SK-N-SH (cell line): ENCODE measurements at places on chromosomes 2 and 18. TPM values are rescaled to one million over a fixed set of nuclear protein-coding genes. Genes with fewer than 3 reads are reported as not detected.
A peak's percentile ranks its signal among the peaks of the same experiment; 100 is the strongest.

The LONRF2 gene
- polyA plus RNA-seq: 2.0 and 2.4 TPM in 2 replicates

The MDH1B gene
- polyA plus RNA-seq: 1.7 and 2.8 TPM in 2 replicates

The DSC3 gene
- not detected in 2 replicates for polyA plus RNA-seq

- H3K27ac ChIP-seq: no peak overlapping the region
- DNase-seq: no peak
- H3K4me3 ChIP-seq: no peak overlapping the region
- H3K27me3 ChIP-seq: no peaks in the 10 kb centered on the region
- peaks cover 2% of the 10 kb centered on the region; the same call in 1 of the 2 replicates for H3K4me1 ChIP-seq
- H3K36me3 ChIP-seq: no peaks in the 10 kb centered on the region
Measured at GRCh38 chr2:200302940-200303727, 3.4 kb upstream of the SPATS2L start.

DNA sequence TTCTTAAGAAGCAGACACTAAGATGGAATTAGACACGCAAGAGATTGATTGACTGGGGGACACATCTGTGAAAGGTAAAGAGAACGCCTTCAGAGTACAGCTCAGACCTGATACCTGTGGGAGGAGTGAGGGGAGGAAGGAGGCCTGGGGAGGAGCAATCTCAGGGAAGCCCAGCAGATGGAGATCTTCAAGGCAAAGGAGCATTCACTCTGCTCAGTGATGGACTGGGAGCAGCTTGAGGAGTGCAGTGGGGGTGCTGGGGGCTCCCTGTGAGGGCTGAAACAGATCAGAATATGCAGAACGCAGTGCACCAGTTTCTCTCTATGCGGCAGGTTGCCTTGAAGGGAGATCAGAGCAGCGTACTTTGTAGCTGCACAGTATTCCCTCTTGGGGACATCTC, 103.7 kb upstream of the ATP8B1 start:
- DNase-seq: no peak
- no peaks in the 10 kb centered on the region for H3K36me3 ChIP-seq

GRCh38 chr18:21000667-21001066, 110.9 kb downstream of the ROCK1 start:
- no peaks in the 10 kb centered on the region; the same call in 1 of the 2 replicates for H3K4me1 ChIP-seq
- H3K4me3 ChIP-seq: no peak overlapping the region
- peaks cover 57% of the 10 kb centered on the region for H3K36me3 ChIP-seq
- no peak overlapping the region for H3K27ac ChIP-seq
- H3K27me3 ChIP-seq: no peaks in the 10 kb centered on the region

DNA sequence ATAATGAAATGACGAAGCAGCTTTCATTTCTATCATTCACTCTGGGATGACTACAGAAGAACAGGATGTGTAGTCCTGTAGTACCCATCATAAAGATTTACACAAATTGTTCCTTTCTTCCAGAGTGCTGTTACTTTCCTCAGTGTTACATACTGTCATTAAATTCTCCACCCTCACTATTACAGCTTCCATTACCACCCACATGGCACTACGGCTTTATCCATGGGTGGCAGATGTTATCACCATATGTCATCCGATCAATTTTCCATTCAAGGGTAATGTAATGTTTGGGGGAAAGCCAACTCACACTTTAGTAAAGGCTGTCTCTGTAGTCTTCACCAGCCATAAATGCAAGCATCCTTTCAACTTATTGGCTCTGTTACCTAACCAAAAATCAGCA, 7.1 kb upstream of the CSRNP3 start:
- no peaks in the 10 kb centered on the region for H3K36me3 ChIP-seq
- no peaks in the 10 kb centered on the region for H3K27me3 ChIP-seq
- H3K27ac ChIP-seq: peak overlapping the region; percentile 35; the same call in 1 of the 2 replicates
- H3K4me1 ChIP-seq: peaks cover 8% of the 10 kb centered on the region
- H3K4me3 ChIP-seq: peak overlapping the region; percentile 2

GRCh38 chr2:209988010-209988409, 14.4 kb upstream of the RPE start:
- H3K27ac ChIP-seq: no peak overlapping the region
- no peaks in the 10 kb centered on the region for H3K27me3 ChIP-seq
- no peaks in the 10 kb centered on the region for H3K36me3 ChIP-seq
- DNase-seq: no peak

DNA sequence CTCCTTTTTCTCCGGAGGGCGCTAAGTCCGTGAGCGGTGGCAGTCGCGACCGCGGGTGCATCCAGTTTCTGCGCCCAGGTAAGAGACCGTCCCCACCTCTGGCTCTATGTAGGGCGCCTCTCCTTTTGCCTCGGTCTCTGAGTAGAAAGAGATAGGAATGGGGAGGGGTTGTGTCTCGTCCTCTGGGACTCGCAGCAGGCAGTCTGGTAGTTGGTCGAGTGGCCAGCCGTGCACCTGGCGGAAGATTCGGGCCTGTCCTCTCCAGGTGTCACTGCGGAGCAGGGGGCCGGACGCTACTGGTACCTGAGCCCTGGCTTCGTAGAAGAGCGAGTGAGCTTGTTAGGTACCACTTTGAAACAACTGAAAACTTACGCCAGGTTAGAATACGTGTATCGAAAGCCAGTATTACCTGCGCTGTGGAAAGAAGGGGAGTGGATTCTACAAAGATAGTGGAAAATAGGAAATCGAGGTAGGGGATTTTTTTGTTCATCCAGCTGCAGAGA, 403 bp downstream of the MAP2 start:
- no peaks in the 10 kb centered on the region for H3K27me3 ChIP-seq
- H3K4me3 ChIP-seq: peak overlapping the region; percentile 94
- H3K27ac ChIP-seq: peak overlapping the region; percentile 4; the same call in 1 of the 2 replicates
- H3K36me3 ChIP-seq: no peaks in the 10 kb centered on the region
- H3K4me1 ChIP-seq: no peaks in the 10 kb centered on the region; the same call in 1 of the 2 replicates
- DNase-seq: peak; percentile 48

DNA sequence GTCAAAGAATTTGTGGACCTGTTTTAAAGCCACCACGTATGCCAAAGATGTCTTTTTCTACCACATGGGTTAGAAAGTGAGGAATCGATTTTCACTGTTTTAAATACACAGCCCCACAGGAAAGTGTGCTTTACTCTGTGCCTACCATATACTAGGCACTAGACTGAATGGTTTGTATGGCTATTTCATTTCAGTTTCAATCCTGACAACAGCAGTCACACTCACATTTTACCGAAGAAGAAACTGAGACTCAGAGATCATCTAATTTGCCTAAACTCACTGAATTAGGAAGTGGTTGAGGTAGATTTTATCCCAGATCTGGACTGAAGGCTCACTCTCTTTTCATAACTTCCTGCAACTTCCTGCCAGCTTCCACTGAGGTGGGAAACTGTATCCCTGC, 176.4 kb downstream of the ALK start:
- H3K27ac ChIP-seq: no peak overlapping the region
- H3K27me3 ChIP-seq: no peaks in the 10 kb centered on the region
- H3K36me3 ChIP-seq: no peaks in the 10 kb centered on the region
- no peak for DNase-seq
- no peak overlapping the region for H3K4me3 ChIP-seq

- H3K4me3 ChIP-seq: no peak overlapping the region
- peak overlapping the region; percentile 86 for H3K27ac ChIP-seq
- H3K36me3 ChIP-seq: no peaks in the 10 kb centered on the region
Measured at GRCh38 chr2:195489101-195489500, 167.9 kb upstream of the SLC39A10 start.

GRCh38 chr18:26656944-26657536, 108.7 kb upstream of the KCTD1 start:
- H3K4me1 ChIP-seq: peaks cover 14% of the 10 kb centered on the region
- H3K27ac ChIP-seq: no peak overlapping the region
- peak overlapping the region; percentile 75 for H3K4me3 ChIP-seq
- peak; percentile 80 for DNase-seq
- peaks cover 11% of the 10 kb centered on the region; the same call in 1 of the 2 replicates for H3K27me3 ChIP-seq

DNA sequence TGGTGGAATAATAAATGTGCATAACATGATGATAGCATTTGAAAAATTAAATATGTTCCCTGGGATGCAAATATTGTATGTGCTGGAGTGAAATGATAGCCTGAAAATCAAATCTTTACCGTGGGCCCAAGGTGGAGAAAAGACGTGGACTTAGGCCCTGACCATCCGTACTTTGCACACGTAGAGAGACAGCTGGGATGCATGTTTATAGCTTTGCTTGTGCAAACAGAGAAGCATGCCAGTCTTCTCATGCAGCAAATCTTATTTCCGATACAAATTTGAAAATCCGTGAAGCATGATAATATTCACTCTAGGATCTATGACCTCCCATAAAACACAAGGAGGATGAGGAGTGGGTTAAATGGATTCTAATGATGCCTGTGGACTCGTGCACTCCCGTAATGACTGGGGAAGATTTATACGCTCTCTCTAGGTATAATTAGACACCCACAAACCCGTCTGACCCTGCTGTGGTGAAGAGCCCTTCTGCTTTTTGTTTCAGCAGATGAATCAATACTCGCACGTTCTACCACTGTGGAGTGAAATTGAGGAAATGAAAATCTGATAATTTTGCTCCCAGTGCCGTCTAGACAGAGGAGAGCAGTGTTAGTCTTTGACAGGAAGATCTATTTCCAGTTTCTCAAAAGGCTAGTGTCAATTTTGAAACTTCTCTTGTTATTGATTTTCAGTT, 810.3 kb upstream of the SALL3 start:
- DNase-seq: no peak
- H3K27ac ChIP-seq: no peak overlapping the region
- no peak overlapping the region for H3K4me3 ChIP-seq

DNA sequence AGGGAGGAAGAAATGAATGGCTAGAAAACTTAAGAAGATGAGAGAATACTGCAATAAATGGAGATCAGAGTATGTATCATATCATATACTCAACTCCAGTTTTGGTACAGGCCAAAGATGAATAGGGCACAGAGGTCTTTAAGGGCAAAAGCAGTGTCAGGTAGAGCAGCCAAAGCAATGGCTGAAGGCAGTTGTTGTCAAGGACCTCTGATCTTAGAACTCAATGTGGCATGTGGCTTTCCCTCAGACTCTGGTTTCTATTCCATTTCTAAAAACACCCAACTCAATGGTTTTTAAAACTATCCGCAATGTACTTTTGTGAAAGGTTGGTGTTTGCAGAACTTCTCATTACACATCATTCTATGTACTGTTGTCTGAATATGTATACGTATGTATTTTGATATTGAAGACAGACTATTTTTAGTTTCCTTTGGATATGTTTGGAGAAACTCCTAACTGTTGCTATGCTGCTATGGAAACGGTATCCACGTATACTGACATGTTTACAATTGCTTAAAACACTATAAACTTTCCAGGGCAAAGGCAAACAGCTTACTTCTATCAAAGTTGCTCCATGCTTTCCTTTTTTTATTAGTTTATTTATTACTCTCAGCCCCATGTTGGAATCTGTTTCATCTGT, 58.1 kb upstream of the PELI1 start:
- no peaks in the 10 kb centered on the region for H3K27me3 ChIP-seq
- H3K27ac ChIP-seq: no peak overlapping the region
- peaks cover 5% of the 10 kb centered on the region for H3K4me1 ChIP-seq
- no peak overlapping the region for H3K4me3 ChIP-seq
- no peaks in the 10 kb centered on the region for H3K36me3 ChIP-seq
